ENCODE measurements at places on chromosomes 5 and 9.
A peak's percentile ranks its signal among the peaks of the same experiment; 100 is the strongest.

DNA sequence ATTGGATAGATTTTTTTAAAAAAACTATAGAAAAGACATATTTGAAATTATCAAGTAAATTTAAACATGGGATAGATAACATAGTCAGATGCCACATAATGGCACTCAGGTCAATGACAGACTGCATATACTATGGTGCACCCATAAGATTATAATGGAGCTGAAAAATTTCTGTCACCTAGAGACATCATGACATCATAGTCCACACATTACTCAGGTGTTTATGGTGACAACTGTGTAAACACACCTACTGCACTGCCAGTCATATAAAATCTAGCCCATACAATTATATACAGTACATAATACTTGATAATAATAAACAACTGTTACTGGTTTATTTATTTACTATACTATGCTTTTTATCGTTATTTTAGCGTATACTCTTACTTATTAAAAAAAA, 58.6 kb downstream of the CPLANE1 start:
- no peak for DNase-seq

GRCh38 chr9:14277761-14278160, 36.2 kb downstream of the NFIB start:
- DNase-seq: no peak

GRCh38 chr9:89721971-89722530, 117.2 kb downstream of the GADD45G start:
- no peak for DNase-seq

GRCh38 chr5:168808051-168808616, 229.0 kb upstream of the PANK3 start:
- DNase-seq: no peak

DNA sequence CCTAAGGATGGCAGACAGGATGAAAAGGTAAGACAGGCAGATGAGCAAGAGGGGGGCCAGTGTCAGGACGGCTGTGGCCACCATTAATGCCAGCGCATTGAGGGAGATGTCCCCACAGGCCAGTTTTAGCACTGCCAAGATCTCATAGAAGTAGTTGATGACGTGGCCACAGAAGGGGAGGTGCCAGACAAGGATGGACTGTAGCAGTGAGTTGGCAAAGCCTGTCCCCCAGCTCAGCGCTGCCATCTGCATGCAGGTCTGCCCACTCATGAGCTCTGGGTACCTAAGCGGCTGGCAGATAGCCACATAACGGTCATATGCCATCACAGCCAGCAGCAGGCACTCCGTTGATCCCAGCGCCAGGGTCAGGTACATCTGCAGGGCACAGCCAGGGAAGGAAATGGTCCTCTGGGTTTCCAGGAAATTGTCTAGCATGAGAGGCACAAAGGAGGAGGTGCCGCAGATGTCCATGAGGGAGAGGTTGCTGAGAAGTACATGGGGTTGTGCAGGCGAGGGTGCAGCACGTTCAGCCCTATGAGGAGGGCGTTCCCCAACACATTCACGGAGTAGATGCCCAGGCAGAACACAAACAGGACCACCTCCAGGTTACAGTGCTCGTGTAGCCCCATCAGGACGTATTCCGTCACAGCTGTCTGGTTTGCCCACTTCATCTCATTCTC, 10.8 kb downstream of the OR13J1 start:
- DNase-seq: no peak

DNA sequence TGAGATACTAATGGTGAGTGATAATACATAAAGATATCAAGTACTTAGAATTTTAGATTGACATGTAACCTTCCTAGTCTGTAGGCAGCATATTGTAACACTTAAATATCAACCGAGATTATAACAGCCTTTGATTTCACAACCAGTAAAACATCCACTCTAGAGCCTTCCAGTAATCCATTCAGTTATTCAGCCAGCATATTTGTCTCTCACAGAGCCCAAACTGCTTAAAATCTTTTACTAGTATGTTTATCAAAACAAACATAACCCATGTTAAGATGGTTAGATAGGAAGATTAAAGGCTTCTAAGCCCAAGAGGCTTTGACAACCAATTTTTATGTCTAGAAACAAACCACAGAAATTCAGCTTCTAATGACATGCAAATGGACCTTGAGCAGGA, 177.9 kb upstream of the FST start:
- DNase-seq: no peak

DNA sequence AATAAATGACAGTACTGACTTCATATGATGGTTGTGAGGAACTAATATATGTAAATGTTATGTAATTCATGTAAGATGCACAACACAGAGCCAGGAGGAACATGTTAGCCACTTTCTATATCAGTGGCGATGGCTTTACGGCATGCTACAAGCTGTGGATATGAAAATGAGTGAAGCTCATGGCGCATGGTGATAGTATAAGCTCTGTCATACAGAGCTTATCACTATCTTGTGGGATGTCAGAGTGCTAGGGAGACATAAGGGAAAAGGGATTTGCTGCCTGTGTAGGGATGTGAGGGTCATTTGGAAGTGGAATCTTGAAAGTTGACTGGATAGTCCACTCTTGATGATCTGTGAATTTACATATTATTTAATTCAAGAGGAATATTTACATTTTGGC, 13.6 kb downstream of the CPEB4 start:
- DNase-seq: no peak

DNA sequence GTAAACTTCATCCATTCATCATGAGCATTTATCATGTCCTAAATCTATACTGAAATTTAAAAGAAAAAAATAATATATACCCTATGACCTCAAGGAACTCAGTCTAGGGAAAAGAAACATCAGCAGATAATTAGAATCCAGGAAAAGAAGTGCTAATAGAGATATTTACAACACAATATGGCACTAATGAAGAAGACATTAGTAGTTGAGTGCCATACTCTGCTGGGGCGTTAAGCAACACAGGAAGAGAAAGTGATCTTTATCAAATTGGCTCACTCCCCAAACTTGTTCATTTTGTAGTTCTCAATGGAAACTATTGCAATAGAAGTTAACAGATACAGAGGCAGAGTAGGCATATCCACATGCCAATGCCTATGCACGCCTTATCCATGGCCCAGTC, 27.5 kb downstream of the GABRA6 start:
- no peak for DNase-seq

GRCh38 chr5:108862211-108862610, 114.5 kb downstream of the FER start:
- no peak for DNase-seq

- DNase-seq: no peak
Observed at GRCh38 chr9:3916411-3916810, 383.5 kb downstream of the GLIS3 start.

GRCh38 chr5:73022471-73023169, 66.8 kb downstream of the FCHO2 start:
- DNase-seq: no peak

DNA sequence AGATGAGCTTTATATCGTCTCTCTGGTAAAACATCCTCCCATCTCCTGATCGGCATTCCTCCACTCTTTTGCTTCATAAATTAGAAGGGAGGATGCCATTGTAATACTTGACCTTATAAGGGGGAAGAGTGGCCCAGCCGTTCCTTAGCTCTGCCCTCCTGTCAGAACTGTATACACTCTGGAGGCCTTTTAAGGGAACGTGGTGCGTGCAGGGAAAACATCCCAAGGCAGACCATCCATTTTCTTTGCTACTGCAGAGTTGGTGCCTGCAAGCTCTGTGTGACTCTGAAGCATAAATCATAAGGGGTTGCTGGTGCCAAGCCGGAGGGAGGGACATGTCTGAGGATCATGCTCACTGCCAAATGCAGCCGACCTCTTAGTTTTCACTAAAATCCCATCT, 90.4 kb downstream of the PGM5 start:
- no peak for DNase-seq

- no peak for DNase-seq
Observed at GRCh38 chr5:5014586-5015235, 125.4 kb upstream of the ADAMTS16 start.

GRCh38 chr5:141356950-141357349, 2.1 kb downstream of the PCDHGA4 start:
- DNase-seq: no peak

- DNase-seq: no peak
Observed at GRCh38 chr5:165263536-165263935, 1758.1 kb downstream of the MAT2B start.

- DNase-seq: no peak
Observed at GRCh38 chr5:56080375-56081052, 85.8 kb upstream of the IL6ST start.

DNA sequence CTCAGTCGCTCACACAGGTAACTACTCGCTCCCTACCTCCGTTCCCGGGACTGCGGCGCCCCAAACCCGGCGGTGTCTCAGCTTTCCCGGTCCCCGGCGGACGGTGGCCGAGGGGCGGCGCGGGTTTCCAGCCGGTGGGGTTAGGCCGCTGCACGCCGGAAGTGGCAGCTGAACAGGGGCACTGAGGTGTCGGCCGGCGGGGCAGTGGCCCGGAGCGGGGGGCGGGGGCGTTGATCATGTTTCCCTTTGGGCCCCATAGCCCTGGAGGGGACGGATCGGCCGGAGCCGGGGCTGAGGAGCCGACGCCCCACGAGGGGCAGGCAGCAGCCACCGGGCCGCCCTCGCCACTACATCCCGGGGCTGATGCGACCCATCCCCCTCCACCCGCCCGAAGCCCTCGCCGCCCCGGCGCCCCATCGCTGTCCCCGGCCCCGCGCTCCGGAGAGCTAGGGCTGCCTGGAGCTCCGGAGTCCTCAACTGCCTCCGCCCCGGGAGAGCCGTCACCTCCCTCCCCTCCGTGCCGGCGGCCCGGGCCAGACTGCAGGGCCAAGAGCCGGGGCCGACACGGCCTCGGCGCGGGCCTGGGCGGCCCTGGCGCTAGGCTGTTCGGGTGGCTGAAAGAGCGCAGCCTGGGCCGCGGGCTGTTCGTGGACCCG, at the start of gene DCAF10:
TSS of gene DCAF10 (plus strand) at position 167 of the 656 bp plus-strand sequence. CDS start at position 237, 70 bp downstream.
- peak; percentile 92 for DNase-seq

DNA sequence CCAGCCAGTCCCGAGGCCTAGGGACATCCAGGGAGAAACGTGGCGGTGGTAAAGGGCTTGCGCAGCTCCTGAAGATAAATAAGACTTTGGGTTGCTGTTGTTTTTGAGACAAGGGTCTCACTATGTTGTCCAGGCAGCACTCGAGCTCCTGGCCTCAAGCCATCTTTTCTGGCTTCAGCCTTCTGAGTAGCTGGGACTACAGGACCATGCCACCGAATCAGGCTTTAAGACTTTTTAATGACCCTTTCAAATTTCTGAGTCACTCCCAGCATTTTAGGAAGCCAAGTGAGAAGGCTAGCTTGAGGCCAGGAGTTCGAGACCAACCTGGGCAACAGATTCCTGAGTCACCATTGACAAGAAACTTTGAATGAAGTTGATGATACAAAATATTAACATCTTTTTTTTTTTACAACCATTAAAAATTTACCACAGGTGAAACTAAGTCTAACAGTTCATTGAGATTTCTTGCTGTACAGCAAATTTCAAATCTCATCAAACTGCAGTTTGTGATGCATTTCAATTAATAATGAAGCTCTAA, 817 bp upstream of the GNE start:
- no peak for DNase-seq

- DNase-seq: no peak
Observed at GRCh38 chr5:146425023-146425422, 22.1 kb upstream of the TCERG1 start.

All from GM10248 (cell line).